ENCODE measurements at places on chromosomes 4 and X.

DNA sequence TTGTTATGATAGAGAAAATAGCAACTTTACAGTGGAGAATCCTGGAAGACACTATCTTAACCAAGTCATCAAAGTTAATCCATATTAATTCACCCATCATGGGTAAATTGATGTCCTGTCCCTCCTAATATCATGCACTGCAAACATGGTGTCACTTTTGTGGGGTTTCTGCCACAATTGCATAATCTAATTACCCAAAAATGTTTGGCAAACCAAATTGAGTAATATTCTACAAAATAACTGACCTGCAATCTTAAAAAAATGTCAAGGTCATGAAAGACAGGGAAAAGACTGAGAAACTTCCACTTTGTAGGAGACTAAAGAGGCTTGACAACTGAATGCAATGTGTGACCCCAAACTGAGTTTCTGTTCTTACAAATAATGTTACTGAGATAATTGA, 37.1 kb upstream of the PLAC8 start:
- H3K27me3 ChIP-seq = no peaks in the 10 kb centered on the region
- DNase-seq = no peak
- no peaks in the 10 kb centered on the region for H3K36me3 ChIP-seq

GRCh38 chr4:188960411-188961093, 821.3 kb downstream of the TRIML1 start:
- no peak for DNase-seq
- no peaks in the 10 kb centered on the region for H3K4me1 ChIP-seq
- H3K4me3 ChIP-seq = no peak overlapping the region
- no peaks in the 10 kb centered on the region for H3K36me3 ChIP-seq
- no peak overlapping the region for H3K27ac ChIP-seq

DNA sequence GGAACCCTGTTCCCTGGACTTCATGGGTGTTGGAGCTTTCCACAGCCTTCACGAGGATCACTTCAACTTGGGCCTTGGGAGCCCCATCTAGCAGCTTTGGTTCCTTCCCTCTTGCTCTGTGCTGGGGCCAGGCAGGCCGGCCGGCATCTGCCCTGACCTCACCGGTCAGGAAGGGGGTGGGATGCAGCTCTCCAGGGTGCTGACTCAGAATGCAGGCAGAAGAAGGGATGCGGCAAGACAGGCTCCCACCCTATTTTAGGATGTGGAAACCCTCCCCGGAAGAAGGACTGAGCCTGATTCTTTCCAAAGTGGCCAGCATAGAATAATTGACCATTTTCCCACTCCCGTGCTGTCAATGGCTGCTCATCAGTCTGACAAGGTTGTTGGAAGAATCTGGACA, 47.1 kb downstream of the FHDC1 start:
- H3K27me3 ChIP-seq = no peaks in the 10 kb centered on the region
- no peak for DNase-seq
- no peak overlapping the region for H3K27ac ChIP-seq
- H3K4me1 ChIP-seq = no peaks in the 10 kb centered on the region
- H3K4me3 ChIP-seq = no peak overlapping the region

DNA sequence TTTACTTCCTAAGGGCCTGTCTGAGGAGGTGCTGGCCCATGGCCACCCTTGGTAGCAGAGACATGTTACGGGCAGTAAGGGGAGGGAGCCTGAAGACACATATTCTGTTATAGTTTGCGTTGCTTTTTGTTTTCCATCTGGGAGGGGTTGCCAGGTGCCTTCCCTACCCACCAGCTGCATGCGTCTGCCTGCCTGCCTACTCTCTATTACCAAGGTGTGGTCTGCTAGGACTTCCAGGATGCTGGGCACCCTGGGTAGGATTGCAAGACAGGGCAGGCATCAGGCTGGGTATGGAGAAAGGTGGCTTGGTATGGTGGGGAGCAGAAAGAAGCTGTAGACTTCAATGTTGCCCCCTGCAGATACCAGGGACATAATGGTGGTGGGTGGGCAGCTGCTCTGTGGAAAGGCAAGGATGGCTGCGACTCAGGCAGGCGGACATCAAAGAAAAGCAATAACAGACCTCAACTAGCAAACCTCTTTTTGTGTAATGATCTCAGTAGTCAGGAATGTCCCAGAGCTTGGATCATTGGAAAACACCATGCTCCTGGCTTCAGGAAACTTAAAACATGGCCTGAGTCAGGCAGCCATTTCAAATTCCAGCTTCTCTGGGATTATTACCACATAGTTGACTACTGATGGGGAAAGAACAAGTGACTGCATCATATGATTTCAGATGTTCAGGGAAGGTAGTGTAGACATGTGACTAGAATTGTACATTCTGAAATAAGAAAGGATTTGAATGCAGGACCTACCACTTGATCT, 67.8 kb downstream of the HOPX start:
- no peaks in the 10 kb centered on the region for H3K4me1 ChIP-seq
- H3K4me3 ChIP-seq = no peak overlapping the region
- DNase-seq = no peak
- no peaks in the 10 kb centered on the region for H3K27me3 ChIP-seq
- no peaks in the 10 kb centered on the region for H3K36me3 ChIP-seq

DNA sequence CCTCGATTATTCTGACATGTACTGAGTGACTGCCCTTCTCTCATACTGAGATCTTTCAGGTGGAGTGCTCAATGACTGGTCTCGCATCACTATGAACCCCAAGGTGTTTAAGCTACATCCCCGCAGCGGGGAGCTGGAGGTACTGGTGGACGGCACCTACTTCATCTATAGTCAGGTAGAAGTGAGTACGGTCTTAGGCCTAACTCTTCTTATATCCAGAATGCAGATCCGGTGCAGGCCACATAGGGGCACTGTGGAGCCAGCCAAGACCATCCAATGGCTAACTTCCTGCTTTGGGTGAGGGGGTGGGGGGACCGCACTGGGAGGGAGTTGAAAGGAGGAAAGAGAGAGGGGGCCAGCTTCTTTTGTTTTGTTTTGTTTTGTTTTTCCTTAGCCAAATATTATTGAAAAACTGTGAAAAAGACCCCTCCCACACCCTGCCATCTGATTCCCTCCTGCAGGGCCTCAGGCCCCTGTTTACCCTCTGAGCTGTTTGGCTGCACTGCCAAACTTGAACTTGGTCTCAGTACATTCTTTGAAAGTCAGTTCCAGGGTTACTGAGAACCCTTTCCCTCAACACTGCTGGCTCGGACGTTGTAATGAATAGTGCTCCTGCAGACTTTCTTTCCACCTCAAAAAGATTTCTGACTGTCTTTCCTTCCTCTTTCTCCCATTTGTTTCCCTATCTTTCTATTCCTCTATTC, 16.2 kb downstream of the AWAT2 start:
- no peaks in the 10 kb centered on the region for H3K4me1 ChIP-seq
- H3K27me3 ChIP-seq = no peaks in the 10 kb centered on the region
- H3K36me3 ChIP-seq = no peaks in the 10 kb centered on the region
- no peak overlapping the region for H3K4me3 ChIP-seq

- no peak overlapping the region for H3K27ac ChIP-seq
- DNase-seq = no peak
- H3K4me1 ChIP-seq = peaks cover 4% of the 10 kb centered on the region
- no peaks in the 10 kb centered on the region for H3K27me3 ChIP-seq
- no peak overlapping the region for H3K4me3 ChIP-seq
Observed at GRCh38 chr4:181858741-181859140, 384.5 kb upstream of the TENM3 start.

DNA sequence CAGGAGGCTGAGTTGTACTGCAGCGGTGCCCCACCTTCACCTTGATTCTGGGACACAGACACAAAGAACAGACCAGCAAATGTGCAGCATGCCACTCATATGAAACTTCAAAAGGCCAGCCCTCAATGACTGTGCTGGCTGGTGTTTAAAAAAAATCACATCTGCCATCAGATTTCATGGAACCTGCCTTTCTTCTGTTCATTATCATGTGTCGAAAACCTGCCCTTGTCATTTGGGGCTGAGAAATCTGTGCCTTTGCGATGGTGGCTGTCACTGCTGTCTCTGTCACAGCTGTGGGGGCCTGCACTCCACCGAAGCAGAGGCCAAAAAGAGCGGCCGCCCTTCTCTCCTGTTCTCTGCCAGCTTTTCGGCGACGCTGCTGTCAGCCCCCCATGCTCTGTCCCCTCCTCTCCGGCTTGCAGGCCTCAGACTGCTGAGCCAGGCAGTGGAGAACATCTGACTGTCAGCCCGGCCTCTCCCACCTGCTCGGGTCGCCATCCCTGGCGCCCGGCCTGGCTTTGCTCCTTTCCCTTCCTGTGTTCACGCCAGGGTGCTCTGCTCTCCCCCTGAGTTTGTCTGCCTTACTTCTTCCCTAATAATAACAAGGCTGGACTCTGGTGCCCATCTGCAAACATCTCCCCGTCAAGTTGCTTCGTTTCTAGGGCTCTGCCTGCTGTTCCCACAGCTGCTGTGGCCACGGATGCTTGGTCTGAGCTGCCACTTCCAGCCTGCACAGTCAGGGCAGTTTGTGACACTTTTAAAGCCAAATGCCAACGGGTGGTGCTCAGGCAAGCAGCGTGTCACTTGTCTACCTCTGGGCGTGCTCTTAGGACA, 355.2 kb downstream of the UNC5C start:
- H3K27me3 ChIP-seq = no peaks in the 10 kb centered on the region
- H3K4me3 ChIP-seq = no peak overlapping the region
- no peak overlapping the region for H3K27ac ChIP-seq
- no peak for DNase-seq
- H3K4me1 ChIP-seq = no peaks in the 10 kb centered on the region

DNA sequence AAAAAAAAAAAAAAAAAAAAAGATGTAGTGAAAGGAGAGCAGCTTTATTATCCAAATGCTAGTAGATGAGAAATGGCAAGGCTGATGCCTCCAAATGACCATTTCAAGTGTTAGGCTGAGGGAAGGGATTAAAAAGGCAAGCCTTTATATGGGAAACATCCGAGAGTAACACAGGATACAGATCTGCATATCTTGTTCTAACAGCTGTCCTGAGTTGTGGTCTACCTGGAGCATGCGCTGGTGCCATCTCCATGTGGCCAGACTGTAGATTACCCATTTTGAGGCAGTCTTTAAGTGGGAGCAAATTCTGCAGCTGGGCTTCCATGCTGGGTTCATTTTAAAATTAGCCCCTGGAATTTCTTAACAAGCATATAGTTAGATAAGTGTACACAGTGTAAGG, 26.0 kb upstream of the ELF2 start:
- H3K27me3 ChIP-seq = no peaks in the 10 kb centered on the region
- no peak overlapping the region for H3K4me3 ChIP-seq
- no peaks in the 10 kb centered on the region for H3K36me3 ChIP-seq
- no peak overlapping the region for H3K27ac ChIP-seq
- H3K4me1 ChIP-seq = no peaks in the 10 kb centered on the region
- DNase-seq = no peak

DNA sequence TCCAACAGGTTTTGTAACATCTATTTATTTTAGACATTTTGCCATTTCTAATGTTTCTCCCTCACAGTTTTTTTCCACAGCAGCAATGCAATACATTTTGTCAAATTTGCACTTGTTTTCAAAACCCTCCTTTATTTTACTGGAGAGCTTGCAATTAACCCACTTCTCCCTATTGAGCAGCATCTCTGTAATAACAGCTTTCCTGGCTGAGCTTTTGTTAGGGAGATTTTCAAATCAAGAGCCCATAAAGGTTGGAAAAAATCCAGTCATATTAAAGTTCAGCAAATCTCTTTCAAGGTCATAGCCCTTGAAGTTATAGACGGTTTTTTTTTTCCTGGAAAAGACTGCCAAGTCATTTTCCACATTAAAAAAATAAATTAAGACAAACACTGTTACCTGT, 450.6 kb upstream of the TENM3 start:
- no peaks in the 10 kb centered on the region for H3K4me1 ChIP-seq
- H3K4me3 ChIP-seq = no peak overlapping the region
- H3K27ac ChIP-seq = no peak overlapping the region
- DNase-seq = no peak

DNA sequence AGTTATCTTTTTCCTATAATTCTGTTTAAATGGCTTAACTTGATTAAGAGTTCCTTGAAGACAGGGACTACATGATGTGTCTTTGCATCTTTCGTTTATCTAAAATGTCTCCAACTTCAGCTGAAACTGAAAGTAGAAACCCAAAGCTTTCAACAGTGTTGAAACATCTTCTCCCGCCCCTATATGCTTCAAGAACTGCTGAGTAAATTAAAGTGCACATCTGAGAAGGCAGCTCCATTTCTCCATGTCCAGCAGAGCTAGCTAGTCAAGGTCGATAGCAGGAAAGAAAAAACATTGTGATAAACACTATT, 185.7 kb upstream of the TBL1X start:
- no peak overlapping the region for H3K4me3 ChIP-seq
- H3K4me1 ChIP-seq = no peaks in the 10 kb centered on the region
- no peaks in the 10 kb centered on the region for H3K36me3 ChIP-seq
- DNase-seq = no peak
- peak overlapping the region; percentile 30 for H3K27ac ChIP-seq

GRCh38 chr4:184190711-184191110, 27.0 kb downstream of the ENPP6 start:
- H3K4me3 ChIP-seq = no peak overlapping the region
- H3K4me1 ChIP-seq = no peaks in the 10 kb centered on the region
- no peak for DNase-seq
- no peaks in the 10 kb centered on the region for H3K36me3 ChIP-seq

- H3K27ac ChIP-seq = no peak overlapping the region
- peaks cover 61% of the 10 kb centered on the region for H3K4me1 ChIP-seq
- H3K27me3 ChIP-seq = no peaks in the 10 kb centered on the region
- H3K36me3 ChIP-seq = no peaks in the 10 kb centered on the region
- no peak overlapping the region for H3K4me3 ChIP-seq
- no peak for DNase-seq
Observed at GRCh38 chr4:3303565-3303824, 10.7 kb downstream of the RGS12 start.

DNA sequence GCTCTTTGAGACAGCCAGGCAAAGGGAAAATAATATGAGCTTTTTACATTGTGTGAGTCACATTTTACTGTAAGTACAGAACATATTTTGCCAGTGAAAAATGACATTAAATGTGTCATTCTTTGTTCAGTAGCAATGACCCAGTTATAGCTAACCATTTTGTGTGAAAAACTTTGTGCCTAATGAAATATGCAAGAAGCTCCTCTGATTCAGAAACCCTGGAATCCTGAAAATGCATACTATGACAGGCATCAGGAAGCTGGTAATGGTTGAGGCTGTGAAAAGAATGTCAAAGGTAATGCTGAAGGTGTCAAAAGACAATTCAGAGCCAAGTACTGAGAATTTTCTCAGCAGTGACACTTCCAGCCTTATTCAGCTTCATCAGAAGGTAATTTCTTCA, 549.5 kb upstream of the SMIM31 start:
- H3K4me3 ChIP-seq = no peak overlapping the region
- H3K27me3 ChIP-seq = no peaks in the 10 kb centered on the region
- H3K4me1 ChIP-seq = no peaks in the 10 kb centered on the region
- no peaks in the 10 kb centered on the region for H3K36me3 ChIP-seq

- H3K4me3 ChIP-seq = no peak overlapping the region
- no peaks in the 10 kb centered on the region for H3K27me3 ChIP-seq
- H3K27ac ChIP-seq = no peak overlapping the region
- H3K36me3 ChIP-seq = no peaks in the 10 kb centered on the region
- no peak for DNase-seq
Observed at GRCh38 chr4:67922697-67923096, 38.9 kb upstream of the TMPRSS11D start.

- no peaks in the 10 kb centered on the region for H3K4me1 ChIP-seq
- no peak overlapping the region for H3K4me3 ChIP-seq
- H3K27ac ChIP-seq = no peak overlapping the region
- H3K27me3 ChIP-seq = no peaks in the 10 kb centered on the region
- H3K36me3 ChIP-seq = no peaks in the 10 kb centered on the region
Observed at GRCh38 chrX:112147206-112147605, 64.6 kb upstream of the TRPC5 start.

- no peaks in the 10 kb centered on the region for H3K27me3 ChIP-seq
- H3K27ac ChIP-seq = no peak overlapping the region
- no peak for DNase-seq
Observed at GRCh38 chr4:55032788-55033187, 92.6 kb downstream of the KDR start.
